ENCODE measurements at places on chromosomes 7 and 10.

- DNase-seq = no peak
Observed at GRCh38 chr10:71188201-71188600, 24.2 kb upstream of the UNC5B start.

GRCh38 chr10:74947781-74948401 lies 121.5 kb downstream of the KAT6B start:
- DNase-seq = no peak

- DNase-seq = no peak
Observed at GRCh38 chr7:44220046-44220357, 19.2 kb downstream of the YKT6 start.

DNA sequence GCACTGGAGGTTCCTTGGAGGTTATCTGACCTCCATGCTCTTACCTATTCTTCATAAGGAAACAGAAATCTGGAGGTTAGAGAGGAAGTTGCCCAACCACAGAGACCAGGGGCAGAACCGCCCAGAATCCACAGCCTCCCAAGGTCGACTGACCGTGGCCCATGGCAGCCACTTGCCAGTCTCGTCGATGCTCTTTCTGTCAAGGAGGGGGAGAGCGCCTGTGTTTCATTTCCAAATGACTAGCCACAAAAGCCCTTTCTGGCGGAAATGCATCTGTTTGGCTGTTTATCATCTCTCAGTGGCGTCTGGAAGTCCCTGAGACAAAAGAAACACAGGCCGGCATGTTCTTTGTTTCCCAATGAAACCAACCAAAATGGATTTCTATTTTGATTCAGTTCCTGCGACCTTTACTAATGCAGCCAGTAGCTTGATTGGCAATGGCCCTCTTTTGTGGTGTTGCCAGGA lies 2.9 kb downstream of the RAMP3 start:
- no peak for DNase-seq

- DNase-seq = no peak
Observed at GRCh38 chr7:30917216-30917893, 5.7 kb downstream of the AQP1 start.

GRCh38 chr10:132593389-132593788 lies 55.8 kb downstream of the INPP5A start:
- DNase-seq = no peak

- DNase-seq = peak; percentile 26
Observed at GRCh38 chr7:12257582-12257981, 46.5 kb downstream of the TMEM106B start.

DNA sequence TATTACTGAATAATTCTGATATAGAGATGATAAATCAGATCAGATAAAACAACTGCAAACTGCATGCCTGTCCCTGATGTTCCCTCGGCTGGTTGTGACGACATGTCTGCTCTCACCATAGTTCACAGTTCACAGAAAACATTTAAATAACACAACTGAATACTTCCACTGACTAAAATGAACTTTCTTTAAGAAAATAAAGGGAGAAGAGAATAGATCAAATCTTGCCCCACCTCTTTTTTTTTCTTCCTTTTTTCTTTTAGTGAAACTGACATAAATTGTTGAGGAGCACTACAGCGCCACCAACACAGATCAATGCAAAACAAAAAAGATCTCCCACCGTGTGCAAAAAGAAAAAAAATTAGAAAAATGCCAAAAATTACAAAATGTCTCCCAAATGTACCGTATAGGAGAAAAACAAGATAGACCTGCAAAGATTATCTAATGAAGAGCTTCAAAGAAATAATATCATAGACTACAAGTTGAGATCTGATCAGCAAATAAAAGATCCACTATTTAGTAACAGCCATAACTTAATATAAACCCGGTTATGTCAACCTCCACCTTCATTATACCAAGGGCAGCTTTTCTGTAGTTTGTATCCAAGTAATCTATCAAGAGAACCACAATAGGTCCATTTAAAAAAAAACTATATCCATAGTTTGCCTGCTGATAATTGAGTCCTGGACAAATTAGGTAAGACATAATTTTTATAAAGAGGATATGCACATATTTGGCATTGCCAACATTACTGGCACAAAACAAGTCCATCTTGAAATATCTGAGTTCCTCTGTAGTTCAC lies 30.7 kb upstream of the EPC1 start:
- DNase-seq = no peak

GRCh38 chr7:137519181-137519691 lies 175.7 kb upstream of the PTN start:
- DNase-seq = no peak

- no peak for DNase-seq
Observed at GRCh38 chr7:120920591-120921274, 29.8 kb upstream of the ING3 start.

DNA sequence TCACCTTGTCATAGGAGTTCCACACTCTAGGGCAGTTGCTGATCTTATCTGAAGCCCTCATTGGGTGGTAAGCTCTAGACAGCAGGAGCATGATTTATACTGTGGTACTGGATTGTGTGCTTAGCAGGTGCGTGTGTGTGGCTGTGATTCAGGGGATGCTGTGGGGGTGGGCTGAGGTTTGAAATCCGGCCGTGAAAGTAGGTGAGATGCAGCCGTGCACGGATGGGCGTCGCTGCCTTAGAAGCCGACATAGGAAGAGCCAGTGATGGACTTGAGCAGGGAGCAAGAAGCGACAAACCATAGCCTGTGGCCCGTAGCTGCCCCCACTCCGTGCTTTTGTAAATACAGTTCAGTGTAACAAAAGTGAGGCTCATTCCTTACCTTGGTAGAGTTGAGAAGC lies 38.2 kb downstream of the PROSER2 start:
- no peak for DNase-seq

- peak; percentile 17 for DNase-seq
Observed at GRCh38 chr7:91330866-91331265, 66.6 kb downstream of the FZD1 start.

GRCh38 chr10:28677888-28678686 lies 766 bp downstream of the BAMBI start:
- no peak for DNase-seq

- DNase-seq = no peak
Observed at GRCh38 chr10:3935933-3936359, 150.9 kb upstream of the KLF6 start.

GRCh38 chr7:151351967-151352366 lies 10.4 kb downstream of the NUB1 start:
- DNase-seq = no peak

DNA sequence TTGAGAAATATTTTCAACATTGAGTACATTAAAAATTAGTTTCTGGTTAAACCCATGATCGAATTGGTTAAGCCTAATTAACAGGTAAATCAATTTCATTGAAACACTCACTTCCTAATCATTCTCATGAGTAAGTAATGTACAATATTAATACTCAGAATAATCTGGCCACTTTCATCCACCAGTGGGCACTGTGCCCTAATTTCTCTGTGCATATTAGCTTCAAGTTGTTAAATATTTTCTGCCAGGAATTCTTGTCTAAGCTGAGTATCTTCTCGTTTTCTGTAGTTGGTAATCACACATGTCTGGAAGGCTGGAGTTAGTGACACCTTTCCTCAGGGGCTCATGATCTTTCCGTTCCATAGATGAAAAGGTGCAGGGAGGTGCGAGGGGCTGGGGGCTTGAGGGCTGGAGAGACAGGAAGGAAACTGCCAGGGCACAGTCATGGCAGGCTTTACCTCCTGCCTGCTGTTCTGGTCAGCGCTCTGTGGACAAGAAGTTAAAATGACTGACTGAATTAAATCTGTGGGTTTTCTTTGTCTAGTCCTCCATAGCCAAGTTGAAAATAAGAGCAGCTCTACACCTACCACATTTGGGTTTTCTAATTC lies 71.9 kb downstream of the WIPF3 start:
- peak; percentile 24 for DNase-seq

- DNase-seq = peak; percentile 15
Observed at GRCh38 chr7:125363873-125364272, 434.2 kb upstream of the POT1 start.

DNA sequence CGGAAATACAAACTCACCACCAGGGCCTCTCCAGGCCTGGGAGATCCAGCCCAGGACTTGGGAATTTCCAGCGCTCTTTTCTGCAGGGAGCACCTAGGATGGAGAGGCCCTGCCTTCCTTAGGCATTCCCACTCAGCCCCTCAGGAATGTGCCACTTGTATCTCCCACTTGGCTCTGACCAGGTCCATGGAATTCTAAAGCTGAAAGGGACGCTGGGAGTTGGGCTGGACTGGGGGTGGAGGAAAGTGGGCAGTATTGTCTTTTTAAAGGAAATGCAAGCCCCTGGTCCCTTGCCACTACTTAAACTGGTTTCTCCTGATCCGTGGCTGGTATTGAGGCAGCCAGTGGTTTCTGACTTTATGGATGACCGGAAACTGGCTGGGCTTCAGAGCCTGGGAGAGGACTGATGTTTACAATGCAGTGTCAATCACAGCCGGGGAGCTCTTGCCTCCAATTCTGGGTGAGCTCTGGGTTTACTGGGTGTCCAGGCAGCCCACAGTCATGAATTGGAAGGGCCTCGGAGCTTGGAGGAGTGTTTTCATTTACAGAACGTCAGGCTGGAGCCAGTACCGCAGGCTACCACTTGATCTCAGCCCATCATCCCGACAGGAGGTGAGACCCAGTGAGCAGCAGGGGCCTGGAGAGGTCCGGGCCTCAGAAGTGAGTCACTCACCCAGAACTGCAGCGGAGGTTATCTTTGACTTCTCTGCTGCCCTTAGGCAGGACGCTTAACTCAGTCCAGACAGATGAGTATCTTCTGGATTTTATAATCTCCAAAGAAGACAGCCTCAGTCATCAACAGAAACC lies 27.3 kb downstream of the AGAP3 start:
- peak; percentile 15 for DNase-seq

GRCh38 chr7:31890198-31890597 lies 180.0 kb downstream of the PDE1C start:
- DNase-seq = no peak

All from stromal cell of bone marrow (primary cell).